ENCODE measurements at places on chromosomes 4 and X.

GRCh38 chr4:181432335-181432734, 810.9 kb upstream of the TENM3 start:
- DNase-seq = no peak

DNA sequence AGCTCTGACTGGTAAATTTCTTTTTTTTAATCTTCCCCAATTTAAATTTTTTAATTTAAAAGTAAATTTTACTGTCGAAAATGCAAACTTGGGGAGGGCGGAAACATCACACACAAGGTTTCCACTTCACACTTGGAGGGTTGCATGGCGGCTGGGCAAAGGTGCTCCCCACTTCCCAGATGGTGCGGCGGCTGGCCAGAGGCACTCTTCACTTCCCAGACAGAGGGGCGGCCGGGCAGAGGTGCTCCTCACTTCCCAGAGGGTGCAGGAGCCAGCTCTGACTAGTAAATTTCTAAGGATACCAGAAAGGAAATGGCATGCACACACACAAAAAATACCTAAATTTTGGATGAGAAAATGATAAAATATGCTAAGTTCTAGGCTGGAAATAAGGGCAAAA, 16.4 kb downstream of the C1QTNF7 start:
- no peak for DNase-seq

- no peak for DNase-seq
Observed at GRCh38 chr4:7183780-7184460, 8.4 kb upstream of the SORCS2 start.

GRCh38 chr4:114481856-114482255, 116.8 kb upstream of the UGT8 start:
- DNase-seq = no peak

DNA sequence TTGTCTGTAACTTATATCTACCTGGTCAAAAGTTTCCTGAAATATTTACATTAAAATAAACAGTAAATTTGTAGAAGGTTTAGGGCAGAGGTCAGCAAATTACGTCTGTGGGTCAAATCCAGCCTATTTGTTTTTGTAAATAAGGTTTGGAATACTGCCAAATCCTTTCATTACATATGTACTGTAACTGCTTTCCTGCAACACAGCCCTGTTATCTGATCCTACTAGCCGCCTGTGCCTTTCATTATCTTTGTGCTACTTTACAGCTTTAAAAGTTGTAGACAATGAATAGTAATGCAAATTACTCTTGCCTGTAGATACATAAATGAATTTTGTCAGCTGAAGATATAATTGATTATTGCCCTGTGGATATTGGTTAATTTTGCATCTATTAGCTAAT, 369.6 kb upstream of the SLC7A11 start:
- no peak for DNase-seq

- no peak for DNase-seq
Observed at GRCh38 chrX:39176105-39176504, 374.8 kb downstream of the MID1IP1 start.

GRCh38 chr4:150482581-150482980, 99.4 kb upstream of the MAB21L2 start:
- DNase-seq = no peak

DNA sequence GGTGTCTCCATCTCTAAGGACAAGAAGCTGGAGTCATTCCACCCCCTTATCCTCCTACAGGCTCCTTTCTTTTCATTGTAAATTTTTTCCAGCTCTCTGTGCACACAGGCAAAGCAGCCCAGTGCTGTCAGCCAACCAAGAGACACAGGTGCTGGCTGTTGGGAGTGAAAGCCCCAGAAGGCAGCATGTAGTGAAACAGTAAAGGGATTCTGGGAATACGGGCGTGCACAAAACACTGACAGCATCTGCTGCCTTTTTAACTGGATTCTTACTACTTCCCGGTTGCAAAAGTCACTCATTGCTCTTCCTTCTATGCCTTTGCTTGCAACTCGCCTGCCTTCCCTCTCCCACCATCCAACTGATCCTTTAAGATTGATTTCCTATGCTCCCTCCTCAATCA, 208.6 kb upstream of the PRPS2 start:
- no peak for DNase-seq

DNA sequence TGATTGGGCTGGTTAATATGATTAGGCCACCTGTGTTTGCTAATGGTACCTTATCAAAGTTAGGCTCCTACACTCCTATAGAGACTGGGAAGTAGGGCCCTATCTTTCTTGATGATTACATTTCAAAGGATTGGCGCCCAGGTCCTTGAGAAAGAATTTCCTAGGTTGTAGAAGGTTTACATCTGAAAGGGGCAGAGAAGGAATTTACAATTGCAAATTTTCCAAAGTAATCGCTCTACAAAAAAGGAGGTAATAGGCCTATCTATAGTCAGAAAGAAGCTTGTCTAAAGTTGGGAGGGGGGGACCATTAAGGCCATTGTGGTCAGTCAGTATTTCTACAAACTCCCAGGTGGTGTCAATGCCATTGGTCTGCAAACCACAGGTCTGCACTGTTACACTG, 638.4 kb downstream of the IL1RAPL1 start:
- no peak for DNase-seq

DNA sequence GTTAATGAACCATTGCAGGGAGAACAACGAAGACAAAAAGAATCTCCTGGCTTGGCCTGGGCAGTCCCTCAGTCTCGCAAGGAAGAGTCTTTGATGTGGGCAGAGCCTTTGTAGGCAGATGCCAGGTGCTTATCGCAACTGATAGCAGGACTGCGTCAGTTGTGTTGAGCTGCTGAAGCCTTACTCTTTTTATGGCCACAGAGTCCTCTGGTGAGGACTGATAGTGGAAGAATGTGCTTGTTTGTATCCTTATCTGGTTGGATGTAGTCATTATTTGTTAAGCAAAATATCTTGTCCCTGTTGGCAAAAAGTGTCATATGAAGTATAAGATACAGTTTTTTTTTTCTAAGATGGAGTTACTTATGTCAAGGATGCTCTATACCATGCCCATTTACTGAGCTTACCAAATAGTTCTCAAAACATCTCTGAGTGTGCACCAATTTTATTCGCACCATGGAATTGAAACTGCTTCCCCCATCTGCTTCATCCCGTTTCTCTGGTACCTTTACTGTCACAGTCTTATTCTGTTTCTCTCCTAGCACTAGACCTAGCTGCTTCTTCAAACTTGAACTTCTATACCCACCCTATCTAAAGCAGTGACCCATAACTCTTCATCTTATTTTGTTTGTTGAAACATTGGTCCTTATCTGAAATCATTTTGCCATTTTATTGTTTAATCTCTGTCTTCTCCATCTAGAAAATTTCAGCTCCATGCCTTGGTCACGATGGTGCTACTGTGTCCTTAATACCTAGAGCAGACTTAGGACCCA, 47.0 kb upstream of the SPRY1 start:
- no peak for DNase-seq

- no peak for DNase-seq
Observed at GRCh38 chr4:139202991-139203390, 26.0 kb upstream of the ELF2 start.

- no peak for DNase-seq
Observed at GRCh38 chr4:186901850-186902249, 178.2 kb upstream of the FAT1 start.

DNA sequence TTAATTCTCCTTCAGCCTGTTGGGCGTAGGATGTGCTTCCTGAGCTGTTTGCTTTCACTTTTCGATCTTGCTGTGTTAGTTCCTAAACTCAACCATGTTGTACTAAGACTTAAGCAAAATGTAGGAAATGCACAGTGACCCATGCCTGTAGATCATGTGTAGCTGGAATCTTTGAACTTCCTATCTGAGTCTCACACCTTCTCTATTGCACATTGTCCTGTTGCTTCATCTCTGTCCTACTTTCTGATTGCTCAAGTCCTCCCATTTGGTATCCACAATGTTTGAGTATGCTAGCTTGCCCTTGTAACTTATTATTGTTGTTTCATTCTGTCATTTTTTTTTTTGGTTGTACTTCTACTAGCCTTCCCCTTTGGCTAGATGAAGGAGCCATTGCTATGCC, 239.6 kb downstream of the PPP1R2C start:
- no peak for DNase-seq

DNA sequence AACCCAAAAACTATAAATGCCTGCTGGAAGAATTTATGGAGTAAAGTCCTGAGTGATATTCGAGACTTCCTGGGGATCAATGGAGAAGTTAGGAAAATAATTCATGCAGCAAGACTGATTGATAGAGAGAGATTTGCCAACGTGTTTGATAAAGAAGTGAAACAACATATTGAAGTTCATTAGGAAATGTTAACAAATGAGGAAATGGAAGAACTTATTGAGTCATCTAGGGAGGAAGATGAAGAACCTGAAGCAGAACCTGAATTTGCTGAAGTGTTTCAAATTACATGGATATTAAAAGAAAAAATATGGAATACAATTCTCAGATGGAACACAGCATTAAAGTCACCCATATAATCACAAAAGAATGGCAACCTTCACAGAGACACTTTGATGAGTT, 39.0 kb downstream of the DDX60 start:
- no peak for DNase-seq

GRCh38 chr4:21830272-21830671, 118.3 kb downstream of the KCNIP4 start:
- no peak for DNase-seq

- no peak for DNase-seq
Observed at GRCh38 chr4:189785257-189785656, 155.4 kb upstream of the FRG1 start.

- DNase-seq = no peak
Observed at GRCh38 chrX:23764188-23764984, 18.6 kb upstream of the SAT1 start.

DNA sequence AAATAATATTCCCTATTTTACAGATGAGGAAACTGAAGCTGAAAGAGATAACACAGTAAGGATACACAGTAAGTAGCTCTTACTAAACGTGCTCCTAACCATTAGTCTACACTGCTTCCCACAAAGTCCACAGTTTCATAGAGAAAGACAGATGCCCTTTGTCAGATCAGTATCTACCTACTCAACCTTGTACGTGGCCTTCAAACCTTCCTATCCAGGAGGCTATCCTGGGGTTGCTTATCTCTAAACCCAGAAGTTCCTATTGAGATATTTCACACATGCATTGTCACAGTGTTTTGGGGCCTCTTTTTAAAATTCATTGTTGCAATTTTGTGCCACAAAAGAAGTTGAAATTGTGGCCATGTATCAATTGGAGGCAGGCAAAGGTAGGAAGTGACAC, 208.0 kb downstream of the ENOX2 start:
- DNase-seq = no peak

- no peak for DNase-seq
Observed at GRCh38 chr4:124092541-124092984, 620.0 kb downstream of the ANKRD50 start.

- no peak for DNase-seq
Observed at GRCh38 chr4:173362666-173363065, 8.1 kb upstream of the SAP30 start.

DNA sequence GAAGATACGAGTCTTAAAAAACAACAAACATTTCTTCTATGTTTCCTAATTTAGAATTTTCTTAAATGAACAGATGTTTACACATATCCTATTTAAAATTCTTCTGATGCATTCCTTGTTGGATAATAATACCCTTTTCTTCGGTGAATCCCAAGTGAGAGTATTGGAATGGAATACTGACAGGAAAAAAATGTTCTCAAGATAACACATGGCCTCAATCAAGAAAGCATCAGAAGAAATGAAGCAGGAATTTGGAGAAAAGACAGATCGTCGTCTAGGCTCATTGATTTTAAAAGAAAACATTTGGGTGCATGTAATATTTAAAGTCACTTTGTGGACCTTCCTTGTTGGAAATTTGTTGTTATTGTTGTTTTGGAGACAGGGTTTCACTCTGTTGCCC, 196.9 kb upstream of the ANK2 start:
- no peak for DNase-seq

DNA sequence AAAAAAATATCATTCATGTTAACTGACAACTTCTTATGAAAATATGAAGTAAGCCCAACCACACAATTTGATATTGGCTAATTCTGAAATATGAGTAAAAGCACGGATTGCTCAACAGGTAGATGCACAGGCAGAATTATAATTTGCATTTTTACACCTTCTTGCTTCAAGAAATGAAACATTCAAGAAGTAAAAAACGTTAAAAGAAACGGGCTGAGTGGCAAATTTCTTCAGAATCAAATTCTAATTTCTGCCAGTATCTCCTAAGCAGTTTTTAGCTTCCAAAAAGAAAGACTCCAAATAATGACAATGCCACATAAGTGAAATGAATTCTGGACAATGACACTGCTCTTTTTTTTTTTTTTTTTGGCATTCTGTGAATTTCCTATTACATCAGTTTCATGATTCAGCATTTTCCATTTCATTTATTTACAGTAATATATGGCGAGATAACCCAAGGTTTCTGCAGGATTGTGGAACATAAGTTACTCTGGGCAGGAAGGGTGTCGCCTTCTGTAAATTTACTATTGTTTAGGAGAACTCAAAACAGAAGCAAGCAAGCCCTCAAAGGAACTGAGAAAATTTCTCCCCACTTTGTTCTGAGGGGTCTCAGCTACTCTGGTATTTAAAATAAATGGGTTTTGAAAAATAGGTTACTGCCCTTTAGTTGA, 1.4 kb downstream of the SEL1L3 start:
- no peak for DNase-seq

DNA sequence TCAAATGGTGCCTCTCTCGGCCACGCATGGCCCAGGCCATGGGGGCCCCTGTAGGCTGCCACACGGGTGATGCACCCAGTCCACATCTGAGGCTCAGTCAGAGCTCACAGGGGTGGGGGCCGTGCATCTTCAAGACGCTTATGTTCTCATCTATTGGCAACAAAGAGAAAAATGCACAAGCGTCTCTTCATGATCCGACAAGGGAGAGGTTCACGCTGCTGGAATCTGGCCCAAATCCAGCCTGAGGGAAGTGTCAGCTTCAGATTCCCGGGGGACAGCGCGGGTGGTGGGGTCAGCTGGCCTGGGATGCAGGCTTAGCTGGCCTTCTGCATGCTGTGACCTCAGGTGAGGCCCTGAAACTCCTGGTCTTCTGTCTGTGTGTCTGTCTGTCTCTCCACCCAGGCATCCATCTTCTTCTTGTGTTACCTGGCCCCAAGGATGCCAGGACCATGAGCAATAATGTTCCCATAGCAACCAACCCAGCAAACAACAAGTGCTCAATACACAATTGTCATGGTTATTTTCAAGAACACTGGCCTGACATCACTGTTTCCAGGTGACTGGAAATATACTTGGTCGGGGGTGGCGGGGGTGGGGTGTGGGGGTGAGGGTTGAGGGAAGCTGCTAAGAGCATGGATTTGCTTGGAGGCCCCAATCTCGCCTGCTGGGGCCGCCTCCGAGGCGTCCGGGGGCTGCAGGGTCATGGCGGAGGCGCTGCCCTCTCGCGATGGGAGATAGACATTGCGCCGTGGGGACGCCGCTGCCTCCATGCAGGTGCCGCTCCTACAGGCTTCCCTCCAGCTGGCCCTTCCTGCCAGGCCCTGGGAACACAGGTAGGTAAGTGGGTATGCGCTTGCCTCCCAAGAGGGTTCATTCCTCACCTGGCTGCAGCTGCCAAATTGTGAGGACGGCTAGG, 48.3 kb downstream of the ABLIM2 start:
- DNase-seq = no peak

GRCh38 chrX:30659421-30659820, 6.2 kb downstream of the GK start:
- no peak for DNase-seq

- DNase-seq = no peak
Observed at GRCh38 chr4:107219681-107220080, 183.6 kb upstream of the DKK2 start.

GRCh38 chr4:2949782-2950125, 13.5 kb downstream of the NOP14 start:
- no peak for DNase-seq
